Umbilical cord (tissue), 2 donors: ENCODE measurements at places on chromosomes 12 and 14.
A peak's percentile ranks its signal among the peaks of the same experiment; 100 is the strongest.

DNA sequence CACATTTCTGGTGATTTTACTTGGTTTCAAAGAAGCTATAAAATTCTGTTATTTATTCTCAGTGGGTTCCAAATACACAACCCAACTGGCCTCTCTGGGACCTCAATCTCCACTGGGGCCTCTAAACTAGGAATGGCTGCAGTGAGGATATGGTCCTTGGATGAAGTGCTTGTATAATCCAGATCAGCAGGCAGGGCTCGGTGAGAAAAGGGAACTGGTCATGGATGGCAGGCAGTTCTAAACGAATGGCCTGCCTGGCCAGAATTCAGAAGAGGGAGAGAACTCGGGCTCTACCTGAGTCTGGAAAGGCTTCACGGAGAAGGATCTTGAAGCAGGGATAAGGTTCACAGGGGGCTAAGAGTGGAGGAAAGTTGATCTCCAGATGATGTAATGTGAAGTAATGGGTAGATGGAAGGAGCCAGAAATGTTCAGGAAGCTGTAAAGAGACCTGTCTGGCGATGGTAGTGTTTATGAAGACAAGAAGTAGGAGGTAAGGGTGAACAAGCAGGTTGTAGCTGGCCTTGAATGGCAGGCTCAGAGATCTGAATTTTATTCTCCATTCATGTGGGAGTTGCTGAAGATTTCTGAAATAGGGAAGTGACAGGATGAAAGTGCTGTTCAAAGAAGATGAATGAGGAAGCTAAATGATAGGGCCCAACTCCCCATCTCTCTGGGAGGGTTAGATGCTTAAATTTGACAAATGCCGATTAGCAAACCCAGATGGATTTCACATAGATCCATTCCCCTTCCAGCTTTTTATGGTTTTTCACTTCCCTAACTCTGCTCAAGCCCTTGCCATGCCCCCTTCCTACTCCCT is 31.5 kb upstream of the ANO6 start:
- no peak for DNase-seq

DNA sequence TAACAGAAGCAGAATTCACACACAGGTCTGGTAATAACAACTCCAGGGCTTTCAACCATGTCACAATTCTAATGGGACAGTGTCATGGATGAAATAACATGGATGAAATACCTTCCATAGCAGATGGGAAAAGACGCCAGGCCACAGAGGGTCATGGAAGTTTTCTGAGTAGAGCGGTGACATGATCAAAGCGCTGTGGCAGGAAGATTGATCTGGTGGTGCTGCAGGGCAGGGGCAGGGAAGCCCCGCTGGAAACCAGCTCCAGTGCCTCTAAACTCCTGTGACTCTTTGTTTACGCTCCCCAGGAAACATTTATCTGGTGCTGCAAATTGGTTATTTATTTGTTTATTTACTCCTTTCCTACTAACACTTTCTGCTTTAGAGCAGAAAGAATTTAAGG is 108.3 kb upstream of the HMGA2 start:
- DNase-seq, result no peak

GRCh38 chr14:59096303-59096702 is 92.2 kb upstream of the DAAM1 start:
- DNase-seq, result no peak

DNA sequence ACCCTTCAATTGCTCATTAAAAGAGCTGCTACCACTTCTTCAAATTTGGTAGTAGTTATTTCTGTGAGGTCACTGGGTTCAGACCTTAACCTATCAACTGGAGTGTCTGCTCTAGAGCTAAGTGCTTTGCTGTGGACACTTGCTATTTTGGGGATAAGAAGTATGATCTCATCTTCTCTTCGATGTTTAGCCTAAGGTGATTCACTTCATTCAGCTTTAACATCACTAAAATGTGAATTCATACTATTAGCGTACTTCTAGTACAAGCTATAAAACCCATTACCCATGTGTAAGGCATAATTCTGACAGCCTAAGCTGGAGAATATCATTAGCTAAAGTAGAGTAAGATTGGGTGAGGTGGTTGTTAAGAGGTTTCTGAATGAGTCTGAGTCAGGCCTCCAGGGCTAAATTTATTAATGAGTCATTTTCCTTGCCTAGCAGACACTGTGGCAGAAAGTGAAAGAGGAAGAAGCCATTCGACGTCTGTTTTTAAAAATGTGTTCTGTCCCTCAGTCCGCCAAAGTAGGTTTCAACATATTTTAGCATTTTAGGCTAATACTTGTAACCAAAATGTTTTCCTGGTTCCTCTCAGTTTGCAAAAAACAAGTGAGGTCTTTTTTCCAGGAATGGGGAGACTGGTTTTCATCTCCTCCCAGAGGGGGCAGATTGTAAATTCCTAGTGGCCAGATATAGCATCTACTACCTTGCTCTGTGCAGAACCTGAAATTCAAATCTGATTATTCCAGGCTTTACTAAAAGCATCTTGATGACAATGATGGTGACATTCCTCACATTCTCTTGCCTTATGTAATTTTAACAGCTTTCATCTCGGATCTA is 103.6 kb downstream of the SSPN start:
- DNase-seq, result peak; percentile 89

DNA sequence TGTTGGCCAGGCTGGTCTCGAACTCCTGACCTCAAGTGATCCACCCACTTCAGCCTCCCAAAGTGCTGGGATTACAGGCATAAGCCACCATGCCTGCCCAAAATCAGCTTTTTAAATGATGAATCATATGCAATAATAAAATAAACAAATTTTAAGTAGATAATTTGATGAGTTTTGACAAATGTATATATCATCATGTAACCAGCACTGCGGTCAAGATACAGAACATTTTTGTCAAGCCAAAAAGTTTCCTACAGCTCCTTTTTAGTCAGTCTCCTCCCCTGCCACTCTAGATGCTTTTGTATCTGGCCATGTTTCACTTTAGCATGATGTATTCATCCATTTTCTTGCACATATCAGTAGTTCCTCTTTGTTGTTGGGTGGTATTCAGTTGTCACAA is 17.2 kb downstream of the FRMD6 start:
- DNase-seq, result no peak

DNA sequence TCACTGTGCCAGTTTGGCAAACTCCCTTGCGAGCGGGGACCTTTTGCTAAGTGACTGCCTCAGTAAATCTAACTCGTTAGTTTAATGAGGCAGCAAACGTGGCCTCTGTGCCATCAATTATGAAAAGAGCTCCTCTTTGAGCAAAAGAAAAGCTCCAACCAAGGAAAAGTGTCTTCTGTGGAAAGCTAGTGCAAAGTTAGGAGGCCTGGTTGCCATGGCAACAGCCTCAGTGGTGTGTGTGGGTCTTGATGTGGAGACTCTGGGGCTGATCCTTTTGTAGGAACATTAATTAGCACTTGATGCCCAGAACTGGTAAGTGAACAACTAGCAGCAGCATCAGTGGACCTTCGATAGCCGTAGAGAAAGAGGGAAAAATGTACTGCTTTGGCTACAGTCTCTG is 145.7 kb downstream of the CHST11 start:
- no peak for DNase-seq

GRCh38 chr14:52790756-52791222 is 618 bp downstream of the GNPNAT1 start:
- no peak for DNase-seq

GRCh38 chr14:85165094-85165493 is 364.9 kb upstream of the FLRT2 start:
- DNase-seq, result no peak
